ENCODE measurements at places on chromosomes 4 and X. TPM values are rescaled to one million over a fixed set of nuclear protein-coding genes. Genes with fewer than 3 reads are reported as not detected.

The EREG gene
- total RNA-seq: not detected

The ETDB gene
- total RNA-seq: not detected

The FUNDC1 gene
- 8.2 TPM for total RNA-seq

The SPIN2A gene
- total RNA-seq: 0.89 TPM

The CPLX1 gene
- 1.3 TPM for total RNA-seq

The USP11 gene
- 72.7 TPM for total RNA-seq

The CT45A10 gene
- not detected for total RNA-seq

The FAAH2 gene
- 2.2 TPM for total RNA-seq

The IL2RG gene
- total RNA-seq: 512 TPM

DNA sequence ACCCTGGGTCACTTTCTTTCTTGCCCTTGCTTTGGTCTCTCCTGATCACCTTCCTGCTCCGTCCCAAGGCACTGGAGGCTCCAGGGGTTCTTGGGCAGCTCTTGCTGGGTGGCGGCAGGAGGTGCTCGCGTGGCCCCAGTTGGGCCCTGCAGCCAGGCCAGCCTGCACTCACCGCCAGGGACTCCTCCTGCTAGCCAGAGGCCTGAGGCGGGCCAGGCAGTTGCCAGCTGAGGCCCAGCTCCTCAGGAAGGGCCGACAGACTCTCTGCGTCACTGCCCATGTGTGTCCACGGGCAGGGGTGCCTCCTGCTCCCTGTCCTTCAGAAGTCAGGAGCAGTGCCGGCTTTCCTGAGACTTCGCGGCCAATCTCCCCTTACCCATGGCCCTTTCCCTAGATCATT lies 9.3 kb downstream of the SUV39H1 start:
- H3K36me3 ChIP-seq: peaks cover 43% of the 10 kb centered on the region
- no peak overlapping the region for H3K27ac ChIP-seq
- no peaks in the 10 kb centered on the region for H3K27me3 ChIP-seq
- DNase-seq: no peak

GRCh38 chrX:133250184-133251100 lies 32.3 kb upstream of the TFDP3 start:
- no peak overlapping the region for H3K4me3 ChIP-seq
- no peaks in the 10 kb centered on the region for H3K4me1 ChIP-seq
- DNase-seq: no peak
- H3K27ac ChIP-seq: no peak overlapping the region
- H3K36me3 ChIP-seq: no peaks in the 10 kb centered on the region
- H3K27me3 ChIP-seq: no peaks in the 10 kb centered on the region

GRCh38 chrX:77564823-77565222 lies 117.6 kb downstream of the FGF16 start:
- no peaks in the 10 kb centered on the region for H3K4me1 ChIP-seq
- no peak overlapping the region for H3K4me3 ChIP-seq
- H3K27ac ChIP-seq: no peak overlapping the region
- peaks cover 26% of the 10 kb centered on the region for H3K36me3 ChIP-seq
- no peak for DNase-seq

GRCh38 chr4:18039113-18039512 lies 17.6 kb upstream of the LCORL start:
- H3K4me3 ChIP-seq: no peak overlapping the region
- H3K4me1 ChIP-seq: no peaks in the 10 kb centered on the region
- no peaks in the 10 kb centered on the region for H3K36me3 ChIP-seq
- no peak overlapping the region for H3K27ac ChIP-seq
- no peak for DNase-seq

- H3K27ac ChIP-seq: no peak overlapping the region
- no peaks in the 10 kb centered on the region for H3K4me1 ChIP-seq
- DNase-seq: no peak
- no peaks in the 10 kb centered on the region for H3K27me3 ChIP-seq
- H3K4me3 ChIP-seq: no peak overlapping the region
- H3K36me3 ChIP-seq: no peaks in the 10 kb centered on the region
Observed at GRCh38 chrX:28969126-28969525, 381.9 kb downstream of the IL1RAPL1 start.

DNA sequence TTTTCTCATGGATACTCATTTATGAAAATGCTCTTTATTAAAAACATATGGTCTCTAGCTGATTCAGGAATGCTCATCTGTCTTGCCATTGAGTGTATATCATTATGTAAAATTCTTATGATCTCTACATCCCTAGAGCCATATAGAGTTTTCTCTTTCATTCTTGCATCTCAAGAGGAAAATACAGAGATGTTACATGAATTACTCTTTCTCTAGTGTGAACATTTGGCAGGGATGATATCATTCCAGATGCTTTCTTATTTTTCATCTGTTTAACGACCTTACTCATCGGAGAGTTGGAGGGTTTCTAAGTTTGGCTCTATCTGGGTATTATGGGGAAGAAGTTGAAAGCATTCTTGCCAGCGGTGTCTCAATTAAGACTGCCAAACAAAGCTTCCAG lies 202.9 kb upstream of the SLC7A11 start:
- DNase-seq: no peak
- H3K4me1 ChIP-seq: no peaks in the 10 kb centered on the region
- no peak overlapping the region for H3K27ac ChIP-seq
- no peaks in the 10 kb centered on the region for H3K27me3 ChIP-seq

GRCh38 chrX:41923978-41924683 lies 777 bp upstream of the CASK start:
- H3K4me3 ChIP-seq: peak overlapping the region; percentile 79
- H3K4me1 ChIP-seq: peaks cover 18% of the 10 kb centered on the region
- peak; percentile 52 for DNase-seq

DNA sequence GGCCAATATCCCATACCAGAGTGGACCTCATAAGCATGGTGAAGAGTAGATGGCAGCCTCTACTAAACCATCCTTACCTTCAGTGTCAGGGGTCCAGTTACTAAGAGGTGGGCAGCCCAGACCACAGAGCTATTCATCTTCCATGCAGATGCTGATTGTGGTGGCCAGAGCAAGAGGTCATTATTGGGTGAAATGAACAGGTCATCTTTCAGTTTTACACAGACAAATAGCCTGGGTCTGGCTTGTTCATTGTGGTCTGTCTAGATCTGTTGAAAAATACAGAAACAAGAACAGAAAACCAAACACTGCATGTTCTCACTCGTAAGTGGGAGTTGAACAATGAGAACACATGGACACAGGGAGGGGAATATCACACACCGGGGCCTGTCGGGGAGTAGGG lies 71.3 kb downstream of the PAK3 start:
- no peak overlapping the region for H3K4me3 ChIP-seq
- no peak for DNase-seq
- no peaks in the 10 kb centered on the region for H3K27me3 ChIP-seq
- no peaks in the 10 kb centered on the region for H3K36me3 ChIP-seq

DNA sequence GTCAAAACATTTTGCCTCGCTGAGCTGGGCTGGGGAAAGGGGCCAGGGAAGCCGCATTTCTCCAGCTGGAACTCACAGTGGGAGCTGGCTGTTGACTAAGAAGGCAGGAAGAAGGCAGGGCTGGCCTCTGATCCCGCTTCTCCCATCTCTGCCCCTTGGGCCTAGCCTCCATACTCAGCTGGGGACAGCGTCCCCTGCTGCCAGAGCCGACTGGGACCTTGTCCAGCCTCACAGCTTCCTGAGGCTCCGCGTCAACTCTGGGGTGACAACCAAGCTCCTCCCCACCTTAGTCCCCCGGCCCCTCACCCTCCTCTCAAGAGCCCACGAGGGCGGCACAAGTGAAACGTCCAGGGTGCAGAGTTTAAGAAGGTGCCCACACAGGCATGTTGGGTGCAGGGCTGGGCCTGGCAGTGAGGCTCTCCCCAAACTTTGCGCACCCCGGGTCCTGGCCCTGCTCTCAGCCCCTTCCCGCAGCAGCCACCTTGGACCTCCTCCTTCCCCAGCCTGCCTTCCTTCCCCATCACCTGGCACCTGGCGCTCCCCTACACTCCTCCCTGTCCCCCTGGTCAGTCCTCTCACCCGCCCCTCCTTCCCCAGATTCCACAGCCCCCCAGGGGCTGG lies 100.8 kb downstream of the PSAPL1 start:
- no peaks in the 10 kb centered on the region for H3K36me3 ChIP-seq
- H3K4me3 ChIP-seq: no peak overlapping the region
- peaks cover 3% of the 10 kb centered on the region for H3K27me3 ChIP-seq

DNA sequence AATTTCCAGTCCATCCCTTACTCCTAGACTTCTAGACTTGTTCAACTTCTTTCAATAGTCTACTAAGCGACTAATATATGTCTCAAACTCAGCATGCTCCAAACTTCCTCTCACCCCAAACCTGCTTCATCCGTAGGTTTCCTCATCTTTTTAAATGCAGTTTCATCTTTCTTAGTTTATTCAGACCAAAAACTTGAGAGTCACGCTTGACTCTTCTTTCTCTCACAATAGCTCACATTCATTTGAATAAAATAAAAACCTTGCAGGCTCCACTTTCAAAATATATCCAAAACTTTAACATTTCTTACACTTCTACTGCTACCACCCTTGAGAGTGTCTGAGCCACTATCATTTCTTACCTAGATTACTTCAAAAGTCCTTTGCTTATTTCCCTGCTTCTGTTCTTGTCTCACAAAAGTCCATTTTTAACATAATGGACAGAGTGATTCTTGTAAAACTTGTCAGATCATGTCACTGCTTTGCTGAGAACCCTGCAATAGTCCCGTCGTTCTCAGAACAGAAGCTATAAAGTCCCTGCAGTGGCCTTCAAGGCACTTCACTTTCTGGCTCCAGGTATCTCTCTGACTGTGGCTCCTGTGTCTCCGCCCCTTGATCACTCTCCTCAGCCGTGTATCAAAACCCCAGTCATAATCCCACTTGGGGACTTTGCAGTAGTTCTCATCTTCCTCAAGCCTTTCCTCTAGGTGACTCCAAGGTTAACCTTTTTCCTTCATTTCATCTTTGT lies 167.6 kb downstream of the ARHGAP24 start:
- no peaks in the 10 kb centered on the region for H3K36me3 ChIP-seq
- H3K27me3 ChIP-seq: no peaks in the 10 kb centered on the region
- no peak overlapping the region for H3K4me3 ChIP-seq
- H3K4me1 ChIP-seq: no peaks in the 10 kb centered on the region

DNA sequence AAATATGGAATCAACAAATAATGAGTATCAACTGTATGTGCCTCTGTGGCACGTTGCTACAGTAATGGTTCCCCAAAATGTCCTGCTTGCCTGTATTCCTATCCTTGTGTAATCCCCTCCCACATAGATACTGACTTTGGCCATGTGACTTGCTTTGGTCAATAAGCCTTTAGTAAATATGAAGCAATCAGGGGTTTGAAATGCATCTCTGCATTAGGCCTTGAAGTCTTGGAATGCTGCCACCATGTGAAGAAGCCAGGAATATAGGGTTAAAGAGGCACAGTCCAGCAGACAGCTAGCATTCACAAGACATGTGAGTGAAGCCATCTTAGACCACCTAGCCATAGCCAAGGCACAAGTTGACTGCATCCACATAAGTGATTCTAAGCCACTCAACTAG lies 190.9 kb downstream of the GABRB1 start:
- H3K27ac ChIP-seq: no peak overlapping the region
- peaks cover 23% of the 10 kb centered on the region for H3K27me3 ChIP-seq
- no peak overlapping the region for H3K4me3 ChIP-seq
- no peaks in the 10 kb centered on the region for H3K36me3 ChIP-seq
- no peaks in the 10 kb centered on the region for H3K4me1 ChIP-seq

DNA sequence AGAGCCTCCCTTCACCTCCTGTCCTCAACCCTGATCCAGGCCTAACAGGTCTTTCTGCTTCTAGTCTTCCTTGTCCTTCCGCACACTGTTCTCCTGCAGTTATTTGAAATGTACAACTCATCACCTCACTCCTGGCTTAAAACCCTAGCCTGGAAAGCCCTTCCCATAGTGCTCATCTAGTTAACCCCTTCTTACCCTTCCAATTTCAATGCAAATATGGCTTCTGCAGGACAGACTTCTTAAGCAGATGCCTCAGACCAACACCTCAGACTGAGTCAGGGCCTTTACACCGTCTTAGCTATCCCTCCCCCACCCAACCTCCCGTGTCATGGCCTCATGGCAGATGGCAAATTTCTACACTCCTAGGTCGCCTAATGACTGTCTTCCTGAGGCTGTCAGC lies 130.4 kb downstream of the BCOR start:
- H3K27ac ChIP-seq: no peak overlapping the region
- no peaks in the 10 kb centered on the region for H3K27me3 ChIP-seq
- no peak overlapping the region for H3K4me3 ChIP-seq
- peaks cover 13% of the 10 kb centered on the region for H3K4me1 ChIP-seq
- no peak for DNase-seq
- H3K36me3 ChIP-seq: peaks cover 1% of the 10 kb centered on the region

- H3K36me3 ChIP-seq: no peaks in the 10 kb centered on the region
- DNase-seq: no peak
- no peaks in the 10 kb centered on the region for H3K4me1 ChIP-seq
- H3K27me3 ChIP-seq: peaks cover 3% of the 10 kb centered on the region
Observed at GRCh38 chr4:40038977-40039376, 17.7 kb upstream of the N4BP2 start.

DNA sequence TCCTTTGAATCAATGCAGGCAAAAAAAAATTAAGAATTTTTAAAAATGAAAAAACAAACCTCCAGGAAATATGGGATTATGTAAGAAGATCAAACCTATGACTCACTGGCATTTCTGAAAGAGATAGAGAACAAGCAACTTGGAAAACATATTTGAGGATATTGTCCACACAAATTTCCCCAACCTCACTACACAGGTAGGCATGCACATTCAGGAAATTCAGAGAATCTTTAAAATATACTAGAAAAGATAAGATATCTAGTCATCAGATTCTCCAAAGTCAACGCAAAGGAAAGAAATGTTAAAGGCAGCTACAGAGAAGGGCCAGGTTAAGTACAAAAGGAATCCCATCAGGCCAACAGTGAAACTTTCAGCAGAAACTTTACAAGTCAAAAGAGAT lies 85.6 kb downstream of the ANTXR2 start:
- no peak overlapping the region for H3K4me3 ChIP-seq
- no peak for DNase-seq
- H3K27me3 ChIP-seq: no peaks in the 10 kb centered on the region
- peaks cover 69% of the 10 kb centered on the region for H3K36me3 ChIP-seq

DNA sequence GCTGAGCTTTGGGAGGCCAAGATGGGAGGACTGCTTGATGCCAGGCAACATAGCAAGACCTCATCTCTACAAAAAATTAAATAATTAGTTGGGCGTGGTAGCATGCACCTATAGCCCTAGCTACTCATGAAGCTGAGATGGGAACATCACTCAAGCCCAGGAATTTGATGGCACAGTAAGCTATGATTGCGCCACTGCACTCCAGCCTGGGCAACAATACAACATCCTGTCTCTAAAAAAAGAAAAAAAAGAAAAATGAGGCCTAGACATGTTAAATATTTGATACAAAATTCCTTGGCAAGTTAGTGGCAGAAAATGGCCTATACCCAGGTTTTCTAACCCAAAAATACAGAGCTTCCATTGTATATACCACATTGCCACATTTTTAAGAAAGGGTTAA lies 88.1 kb upstream of the MAB21L2 start:
- no peak overlapping the region for H3K27ac ChIP-seq
- peaks cover 2% of the 10 kb centered on the region for H3K4me1 ChIP-seq
- no peak overlapping the region for H3K4me3 ChIP-seq
- H3K36me3 ChIP-seq: peaks cover 8% of the 10 kb centered on the region

- H3K27ac ChIP-seq: no peak overlapping the region
- H3K4me3 ChIP-seq: no peak overlapping the region
- peaks cover 3% of the 10 kb centered on the region for H3K27me3 ChIP-seq
- no peak for DNase-seq
Observed at GRCh38 chr4:10619220-10619619, 65.3 kb downstream of the CLNK start.

Measured in activated CD8-positive, alpha-beta memory T cell treated with anti-CD3 and anti-CD28 coated beads, Interleukin-2, amount 10 ng/mL, durations not matched to agents 7 days and 5 days (primary cell).